GM23338 (cell line): ENCODE measurements at places on chromosomes 12 and 14.

DNA sequence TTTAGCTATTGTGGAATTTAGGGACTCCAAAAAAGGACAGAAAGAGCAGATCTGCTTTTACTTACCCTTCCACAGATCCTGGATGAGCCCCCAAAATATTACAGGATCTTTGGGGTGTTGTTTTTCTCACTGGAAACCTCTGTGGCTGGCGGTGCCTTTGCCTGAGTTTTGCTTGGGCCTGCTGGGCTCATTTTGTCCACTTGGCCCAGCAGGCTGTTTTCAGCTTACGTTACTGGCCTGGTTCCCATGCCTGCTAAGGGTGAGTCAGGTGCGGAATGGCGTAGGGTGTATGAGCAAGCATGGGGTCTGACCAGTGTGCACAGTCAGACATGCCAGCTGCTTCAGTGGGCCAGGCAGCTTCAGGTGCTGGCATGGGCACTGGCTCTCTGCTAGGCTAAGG, 45.8 kb downstream of the HSD17B6 start:
- no peaks in the 10 kb centered on the region for H3K4me1 ChIP-seq
- no peaks in the 10 kb centered on the region for H3K27me3 ChIP-seq
- peak; percentile 51 for DNase-seq
- no peak overlapping the region for H3K27ac ChIP-seq
- H3K4me3 ChIP-seq = no peak overlapping the region
- H3K36me3 ChIP-seq = no peaks in the 10 kb centered on the region

DNA sequence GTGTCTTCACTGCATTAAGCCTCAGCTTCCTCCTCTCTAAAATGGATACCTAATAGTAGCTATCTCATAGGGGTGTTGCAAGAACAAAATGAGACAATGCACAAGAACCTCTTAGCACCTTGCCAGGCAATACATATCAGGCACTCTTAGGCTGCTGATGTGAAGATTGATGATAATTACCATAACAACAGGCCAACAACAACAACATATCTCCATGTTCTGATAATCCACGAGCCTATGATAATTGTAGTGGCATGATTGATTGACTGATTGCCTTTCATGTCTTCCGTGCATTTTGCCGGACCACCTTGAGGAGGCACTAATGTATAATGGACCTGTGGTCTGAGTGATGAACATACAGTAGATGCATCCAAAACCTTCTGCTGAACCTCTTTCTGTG, 50.7 kb upstream of the WSCD2 start:
- H3K27me3 ChIP-seq = no peaks in the 10 kb centered on the region
- H3K27ac ChIP-seq = no peak overlapping the region
- no peak for DNase-seq
- H3K36me3 ChIP-seq = no peaks in the 10 kb centered on the region

DNA sequence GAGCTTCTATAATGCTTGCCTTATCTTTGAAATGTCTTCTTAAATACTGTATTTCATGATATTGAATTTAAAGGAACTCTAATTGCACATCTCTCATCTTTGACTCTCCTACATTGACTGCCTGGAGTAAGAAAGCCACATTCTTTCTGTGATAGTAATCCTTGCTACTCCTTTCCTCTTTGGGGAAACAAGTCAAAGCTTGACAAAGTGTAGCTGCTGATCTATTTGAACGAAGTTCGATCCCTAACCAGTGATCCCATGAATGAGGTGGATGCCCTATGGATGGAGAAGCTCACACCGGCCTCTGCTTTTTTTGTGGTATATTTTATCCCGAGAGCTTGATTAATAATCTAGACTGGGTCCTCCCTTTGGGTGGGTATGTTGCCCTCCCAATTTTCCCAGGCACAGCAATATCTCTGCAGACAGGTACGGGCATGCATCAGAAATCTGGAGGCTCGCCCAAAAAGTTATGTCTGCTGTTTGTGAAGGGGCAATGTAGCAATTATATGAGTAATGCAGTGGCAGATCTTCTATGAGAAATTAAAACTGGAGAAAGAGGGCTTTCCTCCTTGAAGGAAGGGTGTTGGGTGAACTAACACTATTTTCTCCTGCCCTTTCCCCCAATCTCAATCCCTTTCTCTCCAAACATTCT, 163.0 kb upstream of the FRMD6 start:
- peaks cover 7% of the 10 kb centered on the region; the same call in 1 of the 2 replicates for H3K4me1 ChIP-seq
- no peak overlapping the region for H3K27ac ChIP-seq
- no peaks in the 10 kb centered on the region for H3K36me3 ChIP-seq
- no peak for DNase-seq

- H3K4me3 ChIP-seq = no peak overlapping the region
- peaks cover 19% of the 10 kb centered on the region; the same call in 1 of the 2 replicates for H3K4me1 ChIP-seq
- H3K36me3 ChIP-seq = peaks cover 22% of the 10 kb centered on the region
Observed at GRCh38 chr12:112015938-112016337, 2.7 kb downstream of the ERP29 start.

GRCh38 chr12:47903151-47903611, 1.6 kb downstream of the VDR start:
- H3K4me1 ChIP-seq = peaks cover 10% of the 10 kb centered on the region; the same call in 1 of the 2 replicates
- no peak for DNase-seq
- H3K27me3 ChIP-seq = peaks cover 56% of the 10 kb centered on the region
- no peak overlapping the region for H3K4me3 ChIP-seq
- no peaks in the 10 kb centered on the region for H3K36me3 ChIP-seq
- no peak overlapping the region for H3K27ac ChIP-seq

DNA sequence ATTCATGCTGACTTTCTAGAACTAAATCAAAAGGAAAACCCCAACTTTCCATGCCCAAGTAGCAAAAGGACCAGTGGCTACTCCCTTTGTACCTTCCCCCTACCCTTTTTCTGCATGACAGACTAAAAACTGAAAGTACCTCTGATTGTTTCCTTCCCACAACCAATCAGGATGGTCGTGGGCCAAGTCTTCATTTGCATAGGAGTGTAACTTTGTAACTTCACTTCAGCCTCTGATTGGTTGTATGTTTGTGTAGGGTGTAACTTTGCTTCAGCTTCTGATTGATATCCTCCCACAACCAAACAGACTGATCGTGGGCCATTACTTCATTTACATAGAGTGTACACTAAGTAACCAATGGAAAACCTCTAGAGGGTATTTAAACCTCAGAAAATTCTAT, 96.5 kb downstream of the DENND5B start:
- peaks cover 24% of the 10 kb centered on the region for H3K4me1 ChIP-seq
- H3K36me3 ChIP-seq = no peaks in the 10 kb centered on the region
- H3K27ac ChIP-seq = no peak overlapping the region
- H3K27me3 ChIP-seq = no peaks in the 10 kb centered on the region

GRCh38 chr12:70321191-70321590, 44.9 kb upstream of the KCNMB4 start:
- H3K4me1 ChIP-seq = no peaks in the 10 kb centered on the region
- no peak overlapping the region for H3K4me3 ChIP-seq
- no peak overlapping the region for H3K27ac ChIP-seq
- H3K36me3 ChIP-seq = no peaks in the 10 kb centered on the region
